Stimulated activated naive B cell treated with anti-CD40 and anti-IgM and Interleukin-4, amounts not matched to agents 10 μg/mL and 1 μg/mL and 100 μg/mL, for 72 hours (primary cell): ENCODE measurements at places on chromosomes 2 and 18.

GRCh38 chr2:40118622-40119021 is 333.3 kb downstream of the SLC8A1 start:
- no peak for DNase-seq

GRCh38 chr2:132668189-132668823 is 1.7 kb downstream of the LYPD1 start:
- no peak for DNase-seq

DNA sequence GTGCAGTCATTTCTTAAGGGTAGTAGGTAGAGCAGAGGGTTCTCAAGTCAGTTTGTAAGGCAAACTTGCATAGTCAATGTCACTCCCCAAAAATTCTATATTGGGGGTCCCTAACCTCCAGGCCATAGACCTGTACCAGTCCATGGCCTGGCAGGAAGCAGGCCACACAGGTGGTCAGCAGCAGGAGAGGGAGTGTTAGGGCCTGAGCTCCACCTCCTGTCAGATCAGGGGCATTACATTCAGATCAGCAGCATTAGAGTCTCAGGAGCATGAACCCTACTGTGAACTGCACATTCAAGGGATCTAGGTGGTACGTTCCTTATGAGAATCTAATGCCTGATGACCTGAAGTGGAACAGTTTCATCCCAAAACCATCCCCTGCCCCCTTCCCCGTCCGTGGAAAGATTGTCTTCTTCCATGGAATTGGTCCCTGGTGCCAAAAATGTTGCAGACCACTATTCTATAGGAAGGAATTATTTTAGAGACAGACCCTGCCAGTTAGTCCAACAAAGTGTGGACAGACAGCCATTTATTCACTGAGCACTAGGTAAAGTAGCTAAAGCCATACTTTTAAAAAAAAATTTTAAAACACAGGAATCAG is 6.7 kb downstream of the COA5 start:
- peak; percentile 19 for DNase-seq

GRCh38 chr2:235553696-235554100 is 59.9 kb downstream of the AGAP1 start:
- no peak for DNase-seq

DNA sequence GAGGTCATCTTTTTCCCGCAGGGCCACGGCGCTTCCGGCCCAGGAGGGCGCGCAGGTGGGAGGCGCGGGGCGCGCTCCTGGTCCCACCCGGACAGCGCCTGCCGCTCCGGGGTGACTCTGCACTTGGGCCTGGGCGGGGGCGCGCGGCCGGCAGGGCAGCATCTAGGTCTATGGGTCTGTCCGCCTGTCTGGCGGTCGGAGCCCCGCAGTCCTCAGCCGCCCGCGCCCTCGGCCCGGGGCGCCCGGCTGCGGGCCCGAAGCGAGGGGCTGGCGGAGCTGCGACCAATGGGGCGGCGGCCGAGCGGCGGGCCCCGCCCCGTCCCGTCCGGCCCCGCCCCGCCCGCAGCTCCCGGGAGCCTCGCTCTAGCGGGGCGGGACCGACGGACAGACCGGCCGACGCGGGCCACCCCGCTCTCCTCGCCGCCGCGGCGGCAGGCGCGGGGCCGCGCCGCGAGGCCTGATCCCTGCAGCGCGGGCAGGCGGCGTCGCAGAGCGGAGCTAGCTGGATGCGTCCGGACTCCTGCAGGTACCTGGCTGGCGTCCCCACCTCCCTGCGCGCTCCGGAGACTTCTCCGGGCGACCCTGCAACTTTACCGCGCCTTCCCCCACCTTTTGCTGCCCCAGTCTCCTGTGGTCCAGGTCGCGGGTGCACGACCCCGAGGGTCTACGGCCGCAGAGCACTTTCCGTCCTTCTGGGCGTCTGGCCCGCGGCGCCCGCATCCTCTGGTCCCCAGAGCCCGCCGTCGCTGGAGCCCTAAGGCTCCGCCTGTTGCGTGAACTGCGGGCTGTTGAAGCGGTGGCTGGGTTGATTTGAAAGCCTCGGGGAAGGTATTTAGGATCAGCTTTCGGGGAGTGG is at the start of gene KCNS3:
Gene KCNS3, plus strand, starts transcription at position 387 of the 856 bp plus-strand sequence. CDS start 52,342 bp downstream, outside the sequence.
- peak; percentile 8 for DNase-seq

DNA sequence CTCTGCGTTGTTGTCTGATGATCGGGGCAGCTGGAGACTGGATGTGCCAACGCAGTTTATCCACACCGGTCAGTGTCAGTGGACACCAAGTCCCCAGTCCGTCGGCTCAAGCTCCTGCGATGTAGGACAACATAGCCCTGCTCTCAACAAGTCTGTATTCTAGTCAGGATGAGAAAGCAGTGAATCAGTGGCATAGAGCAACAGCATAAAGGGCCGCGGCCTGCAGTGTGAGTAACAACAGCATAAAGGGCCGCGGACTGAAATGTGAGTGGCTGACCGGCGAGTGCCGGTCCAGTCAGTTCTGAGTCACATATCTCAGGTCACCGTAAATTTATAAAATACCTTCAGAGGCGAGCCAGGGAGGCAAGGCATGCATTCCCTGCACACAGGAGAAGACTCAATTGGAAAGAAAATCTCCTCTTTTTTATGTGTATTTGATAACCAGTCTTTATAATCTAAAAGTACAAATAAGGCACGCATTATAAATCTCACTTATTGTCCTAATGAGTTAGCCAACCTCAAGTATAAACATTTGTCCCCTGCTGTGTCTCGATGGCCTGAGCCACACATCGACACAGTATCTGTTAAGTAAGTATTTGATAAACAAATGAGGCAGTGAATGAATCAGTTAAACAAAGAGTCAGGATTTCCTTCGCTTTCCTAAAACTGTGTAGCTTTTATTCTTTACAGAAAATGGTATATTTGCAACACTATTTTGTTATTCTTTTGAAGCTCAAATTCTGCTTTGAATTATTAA is 33.8 kb upstream of the NFATC1 start:
- no peak for DNase-seq

GRCh38 chr2:25470806-25471205 is 129.1 kb upstream of the DNMT3A start:
- no peak for DNase-seq

- no peak for DNase-seq
These were observed 114.2 kb downstream of the PTPRM start for GRCh38 chr18:7681298-7681697.

DNA sequence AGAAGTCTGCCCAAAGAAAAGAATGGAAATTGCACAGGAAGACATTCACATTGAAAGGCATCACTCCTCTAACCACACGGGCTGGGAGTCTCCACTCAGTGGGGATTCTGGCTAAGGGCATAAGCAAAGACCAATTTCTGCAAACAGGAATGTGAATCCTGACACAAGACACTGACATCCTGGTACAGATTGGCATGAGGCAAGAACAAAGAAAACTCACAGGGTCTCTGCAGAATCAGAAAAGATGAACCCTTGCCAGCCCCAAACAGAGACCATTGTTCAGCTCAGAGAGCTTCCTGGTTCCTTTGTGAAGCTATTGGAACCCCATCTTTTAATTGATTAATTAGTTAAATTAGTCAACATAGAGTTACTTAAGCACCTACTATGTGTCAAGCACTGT is 82.3 kb downstream of the UPP2 start:
- DNase-seq = no peak

GRCh38 chr2:206635015-206635414 is 7.3 kb upstream of the FAM237A start:
- DNase-seq = no peak

DNA sequence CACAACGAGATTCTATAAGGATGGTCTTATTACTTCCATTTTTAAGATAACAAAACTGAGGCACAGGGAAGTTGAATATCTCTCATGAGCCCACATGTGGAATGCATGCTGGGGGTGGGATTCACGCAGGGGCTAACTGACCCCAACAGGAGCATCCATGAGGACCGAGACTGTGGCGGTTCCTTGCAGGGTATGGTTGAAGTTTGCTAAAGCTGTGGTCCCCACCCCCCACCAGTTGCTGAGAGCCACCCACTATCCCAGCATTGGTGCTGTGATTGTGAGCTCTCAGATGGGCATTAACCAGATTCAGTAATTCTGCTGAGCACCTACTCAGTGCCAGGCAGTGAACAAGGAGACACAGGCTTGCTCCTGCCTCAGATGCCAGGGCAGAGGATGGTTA is 116.0 kb upstream of the TEX51 start:
- no peak for DNase-seq

DNA sequence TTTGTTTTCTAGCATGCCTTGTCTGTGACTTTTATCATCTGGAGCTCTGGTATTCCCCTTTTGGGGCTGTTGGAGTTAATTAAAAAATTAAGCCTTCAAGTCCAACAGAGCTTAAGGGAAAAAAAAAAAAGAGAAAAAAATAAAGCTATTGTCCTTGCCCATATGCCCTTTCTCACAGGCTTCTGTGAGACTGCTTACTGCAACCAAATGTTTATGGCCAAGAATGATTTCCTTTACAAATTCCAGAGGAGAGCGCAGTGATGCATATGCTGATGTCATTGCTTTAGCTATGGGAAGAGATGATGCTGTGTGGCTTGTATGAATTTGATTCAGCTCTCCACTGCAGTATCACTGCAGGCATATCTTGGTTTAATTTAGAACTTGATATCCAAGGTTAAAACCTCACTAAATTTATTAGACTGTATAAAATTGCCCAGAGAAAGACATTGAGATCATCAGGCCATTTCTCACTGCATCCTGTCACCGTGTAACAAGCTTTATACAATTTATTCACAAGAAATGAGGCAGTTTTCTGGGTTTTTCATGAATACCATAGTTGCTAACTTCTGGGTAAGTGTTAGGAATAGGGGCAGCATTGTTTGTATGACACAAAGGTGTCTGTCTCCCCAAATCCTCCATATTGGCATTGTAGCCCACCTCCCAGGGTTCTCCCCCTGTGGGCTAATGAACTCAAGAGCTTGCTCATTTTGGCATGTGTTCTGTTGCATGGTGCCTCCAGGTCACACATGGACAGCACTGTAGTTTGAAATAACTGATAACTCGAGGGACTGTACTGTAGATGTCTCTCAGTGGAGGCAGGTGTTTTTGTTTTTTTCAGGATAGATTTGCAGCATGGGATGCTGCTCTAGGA is 85.0 kb downstream of the TANC1 start:
- no peak for DNase-seq

DNA sequence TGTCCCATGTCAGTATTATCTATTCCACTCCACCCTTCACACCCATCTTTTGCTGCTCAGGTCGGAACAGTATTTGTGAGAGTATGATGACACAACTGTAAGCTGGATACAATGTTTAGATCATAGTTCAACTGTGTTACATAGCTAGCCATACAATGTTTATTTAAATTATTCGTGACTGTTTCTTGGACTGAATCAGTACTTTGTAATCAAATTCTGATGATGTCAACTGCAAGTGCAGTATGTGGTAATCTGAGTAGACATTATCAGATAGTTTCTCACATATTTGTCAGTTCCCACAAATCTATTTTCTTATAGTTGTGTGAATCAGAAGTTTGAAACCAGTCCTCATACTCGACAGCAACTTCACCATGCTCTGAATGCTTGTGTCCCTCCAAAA is 177.6 kb downstream of the ZNF407 start:
- no peak for DNase-seq

GRCh38 chr2:20327370-20327769 is 23.3 kb downstream of the PUM2 start:
- DNase-seq = no peak

GRCh38 chr2:9231291-9232165 is 24.9 kb downstream of the ASAP2 start:
- DNase-seq = no peak

DNA sequence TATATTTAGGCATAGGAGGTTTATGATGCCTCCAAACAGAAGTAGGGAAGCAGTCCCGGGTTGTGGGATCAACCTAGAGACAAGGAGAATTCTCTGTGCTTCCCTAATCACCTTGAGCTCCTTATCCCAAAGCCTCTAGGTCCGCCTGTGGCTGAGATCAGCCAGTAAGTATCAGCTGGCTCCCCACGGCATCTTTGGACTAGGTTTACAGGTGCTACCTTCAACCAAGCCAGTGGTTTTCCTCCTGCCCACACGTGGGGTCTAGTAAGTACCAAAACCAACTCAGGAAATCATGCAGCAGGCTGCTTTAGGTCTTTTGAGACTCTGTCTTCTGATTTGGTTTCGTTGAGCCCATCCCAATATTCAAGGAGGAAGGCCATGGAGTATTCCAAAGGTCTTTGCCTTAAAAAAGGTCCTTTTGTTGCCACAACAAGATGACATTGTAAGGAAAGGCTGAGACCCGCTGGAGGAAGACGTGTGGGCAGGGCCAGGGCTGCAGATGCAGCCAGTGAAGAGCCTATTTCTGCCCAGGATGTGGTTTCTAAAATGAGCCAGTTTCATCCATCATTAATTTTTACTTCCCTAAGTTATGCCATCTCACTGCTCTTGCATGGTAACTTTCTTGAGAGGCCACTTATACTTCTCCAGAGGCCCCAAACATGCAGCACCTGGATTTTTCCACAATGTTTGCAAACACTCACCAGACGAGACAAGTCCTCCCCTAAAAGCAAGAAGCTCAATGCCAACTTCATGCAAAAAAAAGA is 248.7 kb downstream of the RNF152 start:
- no peak for DNase-seq

DNA sequence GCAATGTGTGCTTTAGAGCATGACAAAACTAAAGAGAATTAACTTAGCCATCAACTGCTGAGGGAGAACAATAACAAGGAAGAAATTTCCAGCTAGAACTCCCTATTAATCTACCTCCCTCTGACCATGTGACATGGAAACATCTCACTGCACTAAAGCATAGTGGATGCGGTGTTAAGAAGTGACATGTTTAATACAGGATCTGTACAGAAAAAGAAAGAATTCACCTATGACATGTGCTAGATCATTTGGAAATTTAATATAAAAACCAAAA is 202.3 kb upstream of the KLHL14 start:
- no peak for DNase-seq

- no peak for DNase-seq
These were observed 40.6 kb downstream of the KIAA2012 start for GRCh38 chr2:202113571-202114142.

GRCh38 chr18:21453511-21453901 is 147.0 kb downstream of the ESCO1 start:
- no peak for DNase-seq

DNA sequence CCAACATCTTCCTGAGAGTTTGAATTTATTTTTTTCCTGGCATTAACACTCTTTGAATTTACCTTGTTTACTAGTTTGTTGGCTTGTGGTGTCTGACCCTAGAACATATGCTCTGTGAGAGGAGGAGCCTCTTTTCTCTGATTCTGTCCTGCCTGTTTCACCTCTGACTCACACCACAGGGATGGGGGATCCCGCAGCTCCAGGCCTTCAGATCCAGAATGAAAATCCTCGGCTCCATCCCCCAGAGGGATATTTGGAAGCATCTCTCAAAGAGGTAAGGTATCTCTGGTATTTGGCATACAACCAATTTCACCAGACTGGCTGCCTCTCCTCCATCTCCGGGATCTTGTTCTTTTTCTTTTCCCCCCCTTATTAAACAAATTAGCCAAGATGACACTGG is 104.7 kb downstream of the GPR39 start:
- no peak for DNase-seq
